ENCODE measurements at places on chromosomes 6 and 20. TPM values are rescaled to one million over a fixed set of nuclear protein-coding genes. Genes with fewer than 3 reads are reported as not detected.

Gene UNC93A
- not detected for total RNA-seq

Gene MAP3K5
- total RNA-seq, result 6.4 TPM

Gene PRND
- not detected for total RNA-seq

Gene CGA
- total RNA-seq, result not detected

Gene TFAP2B
- total RNA-seq, result not detected
